ENCODE measurements at places on chromosomes 13 and 19.

DNA sequence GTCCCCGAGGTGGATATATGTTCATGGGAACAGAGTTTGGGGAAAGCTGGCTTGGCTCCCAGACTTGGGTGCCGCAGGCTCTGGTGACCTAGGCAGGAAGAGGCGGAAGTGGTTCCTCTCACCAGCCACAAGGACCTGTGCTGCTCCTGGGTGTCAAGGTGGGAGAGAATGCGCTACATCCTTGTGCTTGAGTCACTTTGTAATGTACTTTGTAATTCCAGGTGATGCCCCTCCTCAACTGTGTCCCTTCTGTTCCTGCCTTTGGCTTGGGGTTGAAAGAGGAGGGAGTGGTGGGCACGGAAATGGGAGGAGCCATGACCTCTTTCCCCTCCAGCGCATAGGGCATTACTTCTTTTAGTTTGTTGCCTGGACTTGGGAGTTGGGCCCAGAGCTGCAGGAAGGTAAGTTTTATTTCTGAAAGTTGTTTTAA, 10.9 kb downstream of the GARRE1 start:
- no peak for DNase-seq

DNA sequence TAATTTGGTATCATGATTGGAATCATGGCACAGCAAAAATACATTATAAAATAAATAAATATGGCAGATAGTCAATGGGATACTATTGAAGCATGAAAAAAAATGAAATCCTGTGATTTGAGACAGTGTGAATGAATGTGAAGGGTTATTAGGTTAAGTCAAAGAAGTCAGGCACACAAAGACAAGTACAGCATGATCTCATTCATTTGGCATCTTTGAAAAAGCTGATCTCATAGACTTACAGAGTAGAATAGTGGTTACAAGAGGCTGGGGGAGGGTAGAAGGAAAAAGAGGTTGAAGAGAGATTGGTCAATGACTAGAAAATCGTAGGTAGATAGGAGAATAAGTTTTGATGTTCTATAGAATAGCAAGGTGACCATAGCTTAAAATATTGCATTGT, 295.1 kb upstream of the SLITRK5 start:
- no peak for DNase-seq

- DNase-seq, result peak; percentile 40
Observed at GRCh38 chr19:1000095-1000494, at the start of gene GRIN3B. TSS of gene GRIN3B (plus strand) at chr19:1000419. CDS start at chr19:1000438, 19 bp downstream.

DNA sequence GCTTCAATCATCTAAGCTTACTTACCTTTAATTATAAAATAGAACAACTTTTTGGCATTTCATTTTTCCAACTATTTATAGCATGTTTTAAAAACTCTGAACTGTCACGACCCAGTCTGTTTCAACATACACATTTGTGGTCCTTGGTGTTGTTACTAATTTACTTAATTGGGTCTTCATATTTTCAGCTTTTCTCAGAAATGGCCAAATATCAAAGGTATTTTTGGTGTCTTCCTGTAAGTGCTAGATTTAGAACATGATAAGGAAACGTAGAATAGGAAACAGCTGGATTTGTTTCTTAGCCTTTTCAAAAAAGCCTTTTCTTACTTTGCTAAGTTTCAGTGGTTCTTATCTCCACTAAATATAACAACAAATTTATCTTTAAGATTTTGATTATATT, 11.4 kb downstream of the LPAR6 start:
- DNase-seq, result no peak

DNA sequence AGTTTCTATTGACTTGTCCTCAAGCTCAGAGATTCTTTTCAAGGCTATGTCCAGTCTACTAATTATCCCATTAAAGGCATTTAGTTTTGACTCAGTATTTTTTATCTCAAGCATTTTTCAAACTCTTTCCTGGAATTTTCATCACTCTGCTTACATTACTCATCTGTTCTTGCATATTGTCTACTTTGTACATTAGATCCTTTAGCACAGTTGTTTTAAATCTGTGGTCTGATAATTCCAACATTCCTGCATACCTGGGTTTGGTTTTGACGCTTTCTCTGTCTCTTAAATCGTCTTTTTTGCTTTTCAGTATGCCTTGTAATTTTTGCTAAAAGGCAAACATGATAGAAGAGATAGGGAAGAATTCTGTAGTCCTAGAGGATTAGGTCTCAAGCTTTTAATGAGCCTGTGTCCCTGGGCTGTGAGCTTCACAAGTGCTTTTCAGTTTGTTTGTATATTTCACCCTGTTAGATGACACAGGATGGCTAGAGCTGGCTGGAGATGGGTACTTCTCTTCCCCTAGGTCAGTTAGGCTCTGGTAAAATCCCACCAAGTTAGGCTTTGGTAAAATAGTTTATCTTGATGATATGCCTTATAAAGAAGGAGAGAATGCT, 46.1 kb upstream of the GPC6 start:
- DNase-seq, result no peak

DNA sequence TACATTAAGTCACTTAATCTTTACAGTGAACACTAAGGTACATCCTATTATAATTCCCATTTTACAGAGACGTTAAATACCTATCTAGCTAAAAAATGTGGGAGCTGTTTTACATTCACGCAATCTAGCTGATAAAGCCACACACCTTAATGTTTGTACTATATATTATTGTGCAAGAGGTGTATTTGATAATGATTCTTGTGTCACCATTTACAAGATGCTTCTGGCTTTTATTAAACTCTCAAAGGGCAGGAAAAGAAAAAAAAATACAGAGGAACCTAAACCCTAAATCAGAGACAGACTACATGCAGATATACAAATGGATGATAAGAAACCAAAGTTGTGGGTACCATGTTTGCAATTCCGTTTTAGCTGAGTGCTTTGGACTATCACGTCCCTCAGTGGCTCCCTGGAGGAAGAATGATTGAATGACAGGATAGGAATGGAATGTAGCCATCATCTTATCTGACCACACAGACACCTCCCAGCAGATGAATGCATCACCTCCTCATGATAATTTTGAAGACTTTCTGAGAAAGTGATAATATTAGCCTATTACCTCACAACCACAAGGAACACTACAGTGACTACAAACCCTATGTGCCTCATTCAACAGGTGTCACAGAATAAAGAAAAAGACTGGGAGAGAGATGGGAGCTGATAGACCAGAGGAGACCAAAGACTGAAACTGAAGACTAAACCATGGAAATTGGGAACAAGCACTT, 230.5 kb upstream of the SERP2 start:
- no peak for DNase-seq

- no peak for DNase-seq
Observed at GRCh38 chr19:533364-534058, 2.0 kb downstream of the CDC34 start.

DNA sequence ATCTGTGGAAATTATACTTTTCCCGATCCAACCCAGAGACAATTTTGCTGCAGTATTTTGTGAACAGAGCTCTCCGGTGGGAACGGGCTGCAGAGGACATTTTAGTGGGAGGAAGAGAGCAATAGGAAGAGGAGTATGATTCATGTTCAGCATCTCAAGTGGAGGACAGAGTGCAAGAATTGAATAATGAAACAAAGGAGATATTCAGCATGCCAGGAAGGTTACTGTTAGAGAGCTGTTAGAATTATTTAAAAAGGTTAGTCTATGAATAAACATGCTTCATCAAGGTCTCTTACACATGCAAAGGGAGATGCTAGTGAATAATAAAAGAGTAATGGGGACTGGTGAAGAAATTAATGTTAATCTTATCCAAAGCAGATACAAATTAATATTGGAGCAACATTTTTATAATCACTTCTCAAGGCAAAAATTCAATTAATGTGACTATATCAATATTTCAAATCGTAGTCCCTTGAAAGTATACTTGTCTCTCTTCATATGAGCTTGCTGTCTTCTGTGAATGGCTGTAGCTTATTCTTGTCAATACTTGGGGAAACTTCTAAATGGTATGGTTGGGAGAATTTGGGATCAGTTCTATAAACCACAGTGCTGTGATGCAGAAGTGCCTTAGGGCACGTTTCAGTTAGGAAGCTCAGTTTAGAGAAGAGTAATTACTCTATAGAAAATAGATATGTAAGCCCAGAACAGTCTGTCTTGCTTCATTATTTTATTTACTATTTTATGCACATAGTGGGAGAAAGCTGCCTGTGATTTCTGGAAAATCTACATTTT, 1165.8 kb downstream of the OLFM4 start:
- no peak for DNase-seq

GRCh38 chr19:9849791-9850190, 14.7 kb downstream of the PIN1 start:
- DNase-seq, result no peak

- no peak for DNase-seq
Observed at GRCh38 chr13:91493442-91493841, 95.0 kb downstream of the GPC5 start.

DNA sequence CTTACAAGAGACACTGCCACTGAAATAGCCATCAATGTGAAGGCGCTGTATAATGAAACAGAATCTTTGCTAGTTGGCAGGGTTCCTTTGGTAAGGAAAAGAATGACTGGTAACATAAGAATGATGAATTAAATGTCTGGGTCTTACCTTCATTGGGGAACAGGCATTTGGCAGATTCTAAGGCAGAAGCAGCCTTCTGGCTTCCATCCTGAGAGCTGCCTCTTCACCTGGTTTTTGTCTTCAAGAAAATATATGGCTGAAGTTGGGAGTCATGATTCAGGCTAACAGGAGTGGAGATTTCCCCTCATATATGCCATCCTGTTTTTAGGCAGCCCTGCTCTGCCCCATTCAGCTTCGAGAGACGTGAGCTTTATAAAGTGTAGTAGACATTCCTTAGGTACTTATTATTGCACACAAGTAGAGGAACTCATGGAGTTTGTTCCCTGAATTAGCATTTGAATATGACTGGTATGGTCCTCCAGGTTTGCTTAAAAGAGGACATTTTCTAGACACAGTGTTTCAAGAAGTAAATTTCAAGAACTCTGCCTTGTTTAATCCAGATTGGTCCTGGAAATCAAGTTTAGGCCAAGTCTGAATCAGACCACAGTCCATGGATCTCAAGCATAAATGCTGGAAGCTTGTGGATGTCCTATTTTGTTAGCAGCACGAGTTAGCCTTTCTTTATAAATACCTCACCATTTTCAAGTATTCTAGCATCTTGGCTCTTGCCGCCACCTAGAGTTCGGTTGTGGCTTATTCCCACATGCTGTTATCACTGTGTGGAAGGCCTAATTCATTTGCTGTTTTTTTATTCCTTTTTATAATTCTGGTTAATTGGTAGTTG, 56.2 kb upstream of the AKAP11 start:
- no peak for DNase-seq

GRCh38 chr13:22801402-22802003, 379.3 kb upstream of the SGCG start:
- no peak for DNase-seq

GRCh38 chr13:30576528-30576927, 41.2 kb upstream of the USPL1 start:
- DNase-seq, result no peak

DNA sequence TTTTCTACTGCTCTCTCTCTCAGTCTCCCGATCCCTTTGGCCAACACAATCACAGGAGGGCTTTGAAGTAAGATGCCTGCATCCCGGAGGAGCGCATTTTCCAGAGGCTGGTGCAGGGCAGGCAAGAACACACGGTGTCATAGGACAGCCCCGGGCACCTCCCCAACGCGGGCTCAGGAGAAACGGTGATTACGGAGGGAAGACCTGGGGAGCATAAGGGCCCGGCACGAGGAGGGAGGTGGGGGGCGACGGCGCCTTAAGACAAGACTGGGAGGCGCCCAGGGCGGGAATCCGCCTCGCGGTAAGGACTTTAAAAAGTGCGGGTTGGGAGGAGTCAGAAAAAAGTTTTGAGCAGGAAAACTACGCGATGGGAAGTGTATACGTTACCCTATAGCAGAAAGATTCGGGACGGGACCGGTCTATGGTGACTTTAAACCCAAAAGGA, 18.7 kb upstream of the ZNF888 start:
- DNase-seq, result peak; percentile 4

DNA sequence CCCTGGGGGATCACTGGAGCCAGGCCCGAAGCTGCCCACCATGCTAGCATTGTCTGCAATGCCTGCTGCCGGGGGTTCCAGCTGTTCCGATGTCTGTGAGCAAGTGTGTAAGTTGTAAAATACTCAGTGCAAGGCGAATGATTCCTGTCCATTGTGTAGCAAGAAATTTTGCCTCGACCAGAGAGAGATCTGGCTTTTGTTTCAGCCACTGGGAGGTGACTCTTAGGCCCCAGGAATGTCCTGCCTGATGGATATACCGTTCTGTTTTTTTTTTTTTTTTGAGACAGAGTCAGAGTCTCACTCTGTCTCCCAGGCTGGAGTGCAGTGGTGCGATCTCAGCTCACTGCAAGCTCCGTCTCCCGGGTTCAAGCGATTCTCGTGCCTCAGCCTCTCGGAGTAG, 7.3 kb upstream of the GADD45B start:
- DNase-seq, result no peak

DNA sequence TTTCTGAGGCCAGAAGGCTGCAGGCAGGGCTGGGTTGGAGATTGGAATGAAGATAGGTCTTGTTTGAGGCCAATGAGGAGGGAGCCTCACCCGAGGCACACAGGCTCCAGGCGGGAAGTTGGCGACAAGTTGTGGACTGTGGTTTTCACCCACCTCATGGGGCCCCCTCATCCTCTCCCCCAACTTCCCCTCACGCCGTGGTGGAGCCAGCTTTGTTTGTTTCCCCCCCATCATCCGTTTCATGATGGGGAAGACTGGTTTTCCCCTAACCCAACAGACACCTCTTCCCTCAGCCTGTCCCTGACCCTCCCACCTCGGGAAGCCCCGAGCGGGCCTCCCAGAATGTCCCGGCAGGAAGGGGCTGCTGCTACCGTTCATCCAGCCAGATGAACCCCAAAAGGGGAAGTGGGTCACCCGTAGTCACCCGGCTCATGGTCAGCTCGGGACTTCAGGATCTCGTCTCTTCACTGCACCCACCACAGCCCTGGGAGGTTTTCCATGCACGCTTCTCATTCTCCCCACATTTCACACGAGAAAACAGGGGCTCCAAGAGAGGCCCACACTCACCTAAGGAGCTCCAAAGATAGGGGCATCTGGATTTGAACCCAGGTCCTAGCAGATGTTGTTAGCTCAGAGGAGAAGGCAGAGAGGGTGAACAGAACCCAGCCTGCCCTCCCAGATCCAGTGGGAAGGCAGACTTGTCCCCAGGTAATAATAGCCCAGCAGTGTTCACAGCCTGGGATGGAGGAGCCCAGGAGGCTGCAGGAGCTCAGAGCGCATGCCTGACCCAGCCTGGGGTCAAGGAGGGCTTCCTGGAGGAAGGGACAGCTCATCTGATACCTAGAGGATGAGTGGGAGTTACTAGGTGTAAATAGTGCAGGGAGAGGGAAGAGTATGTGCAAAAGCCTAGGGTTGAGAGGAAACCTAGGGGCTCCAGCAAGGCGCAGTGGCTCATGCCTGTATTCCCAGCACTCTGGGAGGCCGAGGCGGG, 23.5 kb downstream of the CEACAM16 start:
- no peak for DNase-seq

GRCh38 chr19:46748325-46749109, 2.3 kb upstream of the STRN4 start:
- DNase-seq, result peak; percentile 65

DNA sequence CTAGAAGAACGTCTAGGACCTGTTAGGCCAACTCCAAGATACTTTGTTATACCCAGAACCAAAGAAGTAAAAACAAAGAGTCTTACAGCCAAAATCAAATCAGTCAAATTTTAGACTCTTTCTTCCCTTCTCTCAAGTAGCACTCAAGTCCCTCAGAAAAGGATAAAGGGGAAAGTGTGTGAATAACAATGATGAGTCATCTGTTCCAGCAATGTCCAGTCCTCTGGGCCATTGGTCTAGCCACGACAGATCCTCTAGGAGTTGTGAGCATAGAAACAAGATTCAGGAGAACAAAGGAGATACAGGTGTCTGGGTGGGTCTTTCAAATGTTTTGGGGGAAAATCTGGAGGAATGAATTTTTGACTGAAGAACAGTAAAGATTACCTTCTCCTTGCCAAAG, 36.3 kb downstream of the STOML3 start:
- DNase-seq, result no peak

GRCh38 chr13:30873499-30873898, 32.6 kb upstream of the MEDAG start:
- DNase-seq, result no peak
